ENCODE measurements at places on chromosomes 13 and 19.

- DNase-seq: no peak
Observed at GRCh38 chr13:41634407-41634806, 177.1 kb downstream of the RGCC start.

DNA sequence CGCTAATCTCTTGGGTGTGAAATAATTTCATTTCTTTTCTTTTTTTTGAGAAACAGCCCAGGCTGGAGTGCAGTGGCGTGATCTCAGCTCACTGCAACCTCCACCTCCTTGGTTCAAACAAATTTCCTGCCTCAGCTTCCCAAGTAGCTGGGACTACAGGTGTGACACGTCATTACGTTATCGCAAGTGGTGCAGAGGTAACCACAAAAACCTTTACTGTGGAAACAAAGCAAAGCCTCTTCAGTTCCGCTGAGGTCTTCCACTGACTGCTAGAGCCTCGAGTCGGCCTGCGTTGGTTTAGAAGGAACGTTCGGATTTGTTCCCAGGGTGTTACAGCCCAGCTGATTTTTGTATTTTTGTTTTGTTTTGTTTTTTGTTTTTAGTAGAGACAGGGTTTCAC lies 2.0 kb upstream of the ZNF784 start:
- no peak for DNase-seq

- no peak for DNase-seq
Observed at GRCh38 chr19:10420444-10421239, at the start of gene PDE4A. Gene PDE4A, plus strand, starts transcription at chr19:10420538. Its CDS starts 227 bp downstream, at chr19:10420765.

DNA sequence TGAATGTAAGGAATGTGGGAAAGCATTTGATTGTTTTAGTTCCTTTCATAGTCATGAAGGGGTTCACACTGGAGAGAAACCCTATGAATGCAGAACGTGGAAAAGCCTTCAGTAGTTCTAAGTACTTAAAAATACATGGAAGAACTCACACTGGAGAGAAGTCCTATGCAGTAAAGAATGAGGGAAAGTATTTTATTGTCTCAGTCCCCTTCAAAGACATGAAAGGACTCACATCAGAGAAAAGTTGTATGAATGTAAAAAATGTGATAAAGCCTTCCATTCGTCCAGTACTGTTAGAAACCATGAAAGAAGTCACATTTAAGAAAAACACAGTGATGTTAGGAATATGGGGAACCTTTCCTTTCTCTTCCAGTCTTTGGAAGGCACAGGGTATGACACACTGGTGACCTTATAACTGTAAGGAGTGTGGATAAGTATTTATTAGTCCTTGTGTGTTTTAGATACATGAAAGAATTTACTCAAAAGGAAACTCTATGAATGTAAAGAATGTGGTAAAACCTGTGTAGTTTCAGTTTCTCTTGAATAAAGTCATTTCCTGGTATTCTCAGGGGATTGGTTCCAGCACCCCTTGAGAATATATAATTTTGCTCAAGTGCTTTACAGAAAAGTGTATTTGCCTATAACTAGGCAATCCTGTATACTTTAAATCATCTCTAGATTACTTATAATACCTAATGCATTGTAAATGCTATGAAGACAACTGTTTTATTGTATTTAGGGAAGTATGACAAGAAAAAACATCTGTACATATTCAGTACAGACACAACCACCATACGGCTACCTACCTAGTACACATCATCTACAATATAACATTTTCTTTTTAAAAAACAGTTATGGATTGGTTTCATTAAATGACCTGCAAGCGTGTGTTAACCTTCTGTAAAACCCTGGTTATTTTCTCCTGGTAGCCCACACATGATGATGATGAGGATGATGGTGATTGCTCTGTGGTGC lies 52.8 kb downstream of the ZNF823 start:
- DNase-seq: no peak

DNA sequence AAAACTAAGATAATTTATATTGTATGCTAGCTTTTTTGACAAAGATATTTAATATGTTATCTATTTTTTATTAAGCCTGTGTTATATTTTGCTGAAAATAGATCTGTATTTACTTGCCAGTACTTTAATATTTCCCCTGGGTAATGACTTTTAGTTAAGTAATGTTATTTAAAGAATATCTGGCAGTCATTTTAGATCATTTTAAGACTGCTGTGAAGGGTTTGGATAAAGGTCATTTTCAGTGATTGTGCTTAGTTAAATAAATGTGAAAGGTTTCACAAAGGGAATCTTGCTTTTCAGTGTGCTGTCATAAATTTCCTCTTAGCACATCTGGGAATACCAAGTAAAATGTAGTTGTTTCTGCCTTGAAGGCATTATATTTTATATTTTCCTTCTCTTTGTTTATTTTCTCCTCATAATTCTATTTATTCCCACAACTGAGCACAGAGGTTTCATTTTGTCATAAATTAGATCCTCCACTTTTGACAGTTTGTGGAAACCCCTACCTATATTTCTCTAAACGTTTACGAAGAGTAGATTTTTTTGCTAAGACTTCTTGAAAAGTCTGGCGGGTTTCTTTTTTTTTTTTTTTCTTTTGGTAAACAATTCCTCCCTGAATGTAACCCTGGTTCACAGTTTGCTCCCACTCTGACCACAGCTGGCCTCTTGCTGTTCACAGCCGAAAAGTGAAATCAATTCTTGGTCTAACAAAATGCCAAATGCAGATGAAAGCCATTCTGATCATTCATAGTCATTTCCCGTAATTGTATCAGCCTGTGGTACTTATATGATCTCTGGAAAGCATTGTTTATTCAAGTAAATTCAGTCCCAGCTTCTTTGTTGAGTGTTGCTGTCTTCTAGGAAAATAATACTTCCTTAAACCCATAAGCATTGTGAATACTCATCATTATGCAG lies 87.8 kb downstream of the MAB21L1 start:
- DNase-seq: no peak

- no peak for DNase-seq
Observed at GRCh38 chr19:53993448-53993847, 2.0 kb downstream of the CACNG6 start.

GRCh38 chr13:74136084-74136658 lies 2.0 kb upstream of the KLF12 start:
- no peak for DNase-seq

DNA sequence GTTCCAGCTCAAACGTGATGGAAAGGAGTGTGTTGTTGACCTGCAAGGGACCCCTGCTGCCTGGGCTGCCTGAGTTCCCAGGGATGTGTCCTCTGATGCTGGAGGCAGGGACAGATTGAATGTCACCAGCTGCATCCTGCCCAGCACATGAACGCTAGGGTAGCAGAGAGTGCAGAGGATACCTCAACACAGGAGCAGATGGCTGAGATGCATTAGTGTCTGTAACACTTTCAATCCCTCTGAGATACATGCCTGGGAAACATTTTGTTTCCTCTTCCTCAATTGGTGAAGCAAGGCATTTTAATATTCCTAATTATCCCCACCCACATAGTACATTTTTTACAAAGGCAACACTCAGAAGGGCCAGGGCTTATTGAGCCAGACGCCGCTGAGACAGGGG lies 106.4 kb upstream of the UBL3 start:
- DNase-seq: no peak

DNA sequence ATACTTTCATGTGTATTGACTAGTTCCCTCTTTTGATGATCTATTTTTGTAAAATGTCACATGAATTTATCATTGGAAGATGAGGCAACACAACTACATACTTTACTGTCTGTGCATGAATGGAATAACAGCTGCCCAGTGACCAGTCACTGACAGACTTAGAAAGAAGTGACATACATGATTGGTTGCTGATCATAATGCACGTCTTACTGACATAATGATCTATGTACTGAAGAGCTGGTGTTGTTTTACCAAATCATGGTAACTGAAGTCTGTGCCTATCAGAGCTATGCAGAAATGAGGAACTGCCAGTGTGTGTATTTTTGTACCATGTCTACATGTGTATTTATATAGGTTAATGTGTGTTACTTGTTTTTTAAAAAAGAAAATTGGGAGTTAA lies 26.5 kb downstream of the GPR18 start:
- no peak for DNase-seq
